Activated CD4-positive, alpha-beta T cell treated with anti-CD3 and anti-CD28 coated beads, Interleukin-2, amount 50 U/mL, for 48 hours (primary cell): ENCODE measurements at places on chromosomes 11 and 22.
A peak's percentile ranks its signal among the peaks of the same experiment; 100 is the strongest.

GRCh38 chr11:15446929-15447328 lies 332.2 kb downstream of the INSC start:
- DNase-seq = no peak

DNA sequence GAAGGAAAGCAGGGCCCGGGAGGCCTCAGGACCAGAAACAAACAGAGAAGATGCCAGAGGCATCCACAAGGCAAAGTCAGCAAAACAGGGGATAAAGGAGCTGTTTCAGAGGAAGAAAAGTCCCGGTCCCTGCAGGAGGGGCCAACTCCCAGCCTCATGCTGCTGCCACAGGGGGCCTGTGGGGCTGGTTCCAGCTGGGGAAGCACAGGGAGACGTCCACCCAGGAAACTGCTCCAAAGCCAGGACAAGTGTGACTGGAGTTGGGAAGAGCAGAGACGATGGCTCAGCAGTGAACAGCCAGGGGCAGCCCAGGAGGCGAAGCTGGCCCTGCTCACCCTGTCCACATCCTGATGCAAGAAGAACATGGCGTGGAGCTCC lies 454.4 kb downstream of the BRD1 start:
- no peak for DNase-seq

- no peak for DNase-seq
These were observed 111.8 kb downstream of the OSBP2 start for GRCh38 chr22:30806391-30806861.

DNA sequence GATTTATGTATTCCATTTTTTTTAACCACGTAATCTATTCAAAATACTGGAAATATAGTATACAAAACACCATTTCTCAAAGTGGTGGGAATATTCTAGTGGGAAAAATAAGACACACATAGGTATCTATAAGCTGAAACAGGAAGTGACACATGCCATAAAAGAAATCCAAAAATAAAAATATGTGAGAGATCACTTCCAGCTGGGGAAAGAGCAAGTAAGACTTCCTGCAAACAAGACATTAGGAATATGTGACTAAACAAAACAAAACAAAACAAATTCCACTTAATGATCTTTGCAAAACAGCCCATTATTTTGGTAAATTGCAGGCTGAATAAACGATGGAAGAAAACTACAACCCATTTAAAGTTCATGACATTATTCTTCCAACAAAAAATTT lies 107.3 kb upstream of the CEP126 start:
- no peak for DNase-seq

DNA sequence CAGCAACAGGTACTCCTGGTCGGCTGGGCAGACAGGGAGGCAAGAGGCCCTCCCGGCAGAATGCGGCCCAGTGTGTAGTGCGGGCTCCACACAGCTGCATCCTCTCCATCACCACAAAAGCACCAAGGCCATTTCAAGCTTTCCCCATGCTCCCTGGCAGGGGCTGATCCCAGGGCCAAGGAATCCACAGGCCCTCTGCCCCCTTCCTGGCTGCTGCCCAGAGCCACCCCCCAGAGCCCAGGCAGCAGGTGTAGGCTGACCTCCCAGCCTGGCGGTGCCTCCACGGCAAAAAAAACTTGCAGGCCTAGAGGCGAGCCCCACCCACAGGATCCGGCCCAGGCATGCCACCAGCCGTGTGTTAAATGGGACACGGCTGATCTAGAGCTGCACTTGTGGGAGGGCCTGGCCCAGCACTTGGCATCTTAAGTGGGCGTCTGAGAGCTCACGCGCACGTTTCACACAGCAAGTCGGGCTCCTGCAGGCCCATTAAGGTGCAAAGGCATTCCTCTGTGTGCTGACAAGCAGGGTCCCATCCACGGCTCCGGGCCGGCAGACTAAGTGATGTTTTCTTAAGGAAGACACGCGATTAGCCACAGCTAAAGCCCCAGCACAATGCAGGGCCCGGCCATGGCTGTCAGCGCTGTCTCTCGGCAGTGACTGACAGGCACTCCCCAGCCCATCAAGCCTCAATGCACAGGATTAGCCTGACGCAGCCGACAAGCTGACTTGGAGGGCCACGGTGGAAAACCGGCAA lies 19.8 kb upstream of the GNB1L start:
- DNase-seq = peak; percentile 44

- DNase-seq = peak; percentile 84
These were observed 2.2 kb downstream of the CALCA start for GRCh38 chr11:14969901-14970323.

DNA sequence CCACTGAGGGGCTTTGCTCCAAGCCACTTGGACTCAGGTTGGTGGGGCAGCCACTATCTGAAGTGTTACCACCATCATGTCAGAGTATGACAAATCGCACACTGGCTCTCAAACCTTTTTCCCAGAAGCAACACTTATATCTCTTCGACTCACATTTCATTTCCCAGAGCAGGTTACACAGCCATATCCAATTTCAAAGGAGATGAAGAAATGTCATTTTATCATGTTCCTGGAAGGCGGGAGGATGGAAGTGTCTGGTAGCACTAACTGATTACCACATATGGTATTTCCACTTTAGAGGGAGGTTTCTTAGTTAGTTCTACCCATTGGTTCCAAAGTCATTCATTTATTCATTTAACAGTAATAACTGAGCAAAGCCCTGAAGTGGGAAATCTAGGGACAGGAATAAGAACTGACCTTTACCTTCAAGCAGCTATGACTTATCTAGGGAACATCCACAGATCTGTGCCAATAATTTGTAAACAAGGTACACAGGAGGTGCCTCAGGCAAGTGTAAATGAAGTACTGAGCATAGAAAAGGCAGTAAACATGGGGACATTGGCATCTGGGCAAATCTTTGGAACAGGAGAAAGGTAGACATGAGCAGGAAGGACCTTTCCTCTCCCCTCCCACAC lies 54.9 kb upstream of the LRRC55 start:
- DNase-seq = no peak

DNA sequence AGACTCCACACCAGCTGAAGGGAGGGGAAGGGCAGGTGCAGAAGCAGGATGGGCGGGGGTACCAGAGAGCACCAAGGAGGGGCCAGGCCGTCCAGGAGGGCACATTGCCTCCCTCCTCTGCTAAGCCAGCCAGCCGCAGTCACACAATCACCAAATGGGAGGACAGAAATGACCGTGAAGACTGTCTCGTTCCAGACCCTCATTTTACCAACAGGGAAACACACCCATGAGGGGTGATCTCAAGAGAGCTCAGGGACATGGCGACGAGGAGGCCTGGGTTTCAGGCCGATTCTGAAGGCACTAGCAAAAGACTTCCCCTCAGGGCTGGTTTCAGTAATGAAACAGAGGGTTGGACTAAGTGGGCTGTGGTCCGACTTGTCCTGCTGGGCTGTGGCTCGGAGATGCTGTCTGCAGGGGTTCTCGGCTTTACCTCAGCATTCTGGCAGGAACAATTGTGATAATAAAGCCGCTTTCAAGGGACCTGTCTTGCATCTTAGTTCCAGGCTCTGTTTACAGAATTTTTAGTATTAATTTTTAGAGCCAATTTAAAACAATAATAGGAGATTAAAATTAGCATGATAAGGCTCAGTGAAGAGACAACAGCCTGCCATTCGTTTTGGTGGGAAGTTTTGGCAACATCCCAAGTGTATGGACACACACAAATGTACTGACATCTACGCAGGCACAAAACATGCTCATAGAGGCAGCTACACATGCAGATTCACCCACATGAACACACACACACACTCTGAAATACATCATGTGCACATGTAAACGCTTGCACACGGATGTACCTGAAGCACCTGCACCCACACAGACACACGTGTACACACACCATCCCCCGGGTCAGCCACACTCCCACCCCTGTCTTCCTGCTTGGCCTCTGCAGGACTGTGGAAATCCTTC lies 2.0 kb upstream of the B3GAT1 start:
- DNase-seq = no peak

GRCh38 chr11:13035711-13036110 lies 26.6 kb downstream of the RASSF10 start:
- no peak for DNase-seq

- no peak for DNase-seq
These were observed 134.6 kb upstream of the TRPC6 start for GRCh38 chr11:101718402-101718801.

- no peak for DNase-seq
These were observed 219.4 kb downstream of the CADM1 start for GRCh38 chr11:115284773-115285172.
